Astrocyte of the spinal cord (primary cell): ENCODE measurements at places on chromosomes 6 and 20.

GRCh38 chr20:1121429-1121828 lies 3.0 kb downstream of the PSMF1 start:
- no peak for DNase-seq

- no peak for DNase-seq
Measured at GRCh38 chr20:22716821-22717351, 132.5 kb upstream of the FOXA2 start.

DNA sequence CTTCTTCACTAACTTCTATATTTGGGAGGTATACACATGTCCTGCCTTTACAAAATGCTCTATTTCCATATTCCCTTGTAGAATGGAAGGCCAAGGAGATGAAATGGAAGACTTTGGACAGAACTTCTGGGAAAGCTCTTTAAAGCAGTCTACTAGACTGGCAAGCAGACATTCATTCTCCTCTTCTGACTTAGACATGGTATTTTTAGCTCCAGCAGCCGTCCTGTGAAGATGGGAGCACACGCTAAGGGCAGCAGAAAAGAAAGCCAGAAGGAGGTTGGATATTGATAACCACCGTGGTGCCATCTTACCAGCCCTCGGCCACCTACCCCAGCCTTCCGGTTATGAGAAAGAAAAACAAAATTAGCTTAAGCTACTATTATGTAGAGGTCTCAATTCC lies 70.1 kb upstream of the E2F3 start:
- DNase-seq: no peak

DNA sequence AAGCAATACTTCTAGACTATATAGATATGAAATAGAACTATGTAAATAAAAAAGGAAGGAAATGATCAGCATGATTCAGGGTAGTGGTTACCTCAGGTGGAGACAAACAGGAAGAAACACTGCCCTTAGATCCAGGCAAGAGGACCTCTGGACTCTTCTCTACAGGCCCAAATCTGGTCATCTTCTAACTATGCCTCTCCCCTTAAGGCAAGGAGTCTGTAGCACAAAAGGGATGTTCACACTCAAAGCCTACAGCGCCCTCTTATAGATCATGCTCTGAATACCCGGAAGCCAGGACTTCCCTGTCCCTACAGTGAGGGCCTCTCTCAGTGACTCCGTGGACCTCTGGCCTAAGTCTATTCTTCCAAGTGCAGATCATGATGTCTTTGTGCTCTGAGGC lies 30.4 kb upstream of the HIVEP2 start:
- no peak for DNase-seq

- DNase-seq: no peak
Measured at GRCh38 chr6:96116674-96117073, 100.9 kb downstream of the FUT9 start.

GRCh38 chr6:57134954-57135353 lies 37.2 kb upstream of the BAG2 start:
- DNase-seq: no peak

DNA sequence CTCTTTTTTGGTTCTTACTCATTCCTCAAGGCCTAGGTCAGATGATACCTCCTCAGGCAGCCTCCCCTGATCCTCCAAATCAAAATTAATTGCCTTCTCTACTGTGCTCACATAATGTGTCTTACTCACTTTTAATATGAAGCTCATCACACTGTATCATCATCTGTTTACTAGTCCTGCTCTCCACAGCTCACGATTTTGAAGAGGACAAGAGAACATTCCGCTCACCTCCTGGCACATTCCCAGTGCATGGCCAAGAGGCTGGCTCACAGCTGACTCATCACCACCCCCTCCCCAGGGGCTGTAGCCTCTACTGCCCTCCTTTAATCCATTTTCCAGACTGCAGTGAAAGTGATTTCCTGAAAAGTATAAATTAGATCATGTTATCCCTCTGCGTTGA lies 133.1 kb downstream of the ALDH8A1 start:
- DNase-seq: peak; percentile 74

- DNase-seq: no peak
Measured at GRCh38 chr20:49318430-49319207, 40.8 kb upstream of the ZNFX1 start.

DNA sequence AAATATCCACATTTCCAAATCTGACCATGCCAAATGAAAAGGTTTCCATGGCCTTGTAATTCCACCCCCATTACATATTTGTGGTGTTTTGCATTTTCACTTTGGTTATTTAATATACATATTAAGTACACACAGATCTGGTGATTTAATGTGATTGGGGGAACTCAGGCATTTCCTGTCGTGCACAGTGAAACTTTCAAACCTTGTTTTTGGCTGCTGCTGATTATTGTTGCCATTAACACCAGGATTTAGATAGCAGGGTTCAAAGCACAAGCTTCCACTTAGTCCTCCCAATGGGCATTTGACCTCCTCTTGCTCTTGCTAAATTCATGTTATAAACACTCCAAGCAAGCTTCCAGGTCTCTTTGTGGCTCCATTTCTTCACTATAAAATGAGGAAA lies 166.5 kb downstream of the SOBP start:
- DNase-seq: no peak

DNA sequence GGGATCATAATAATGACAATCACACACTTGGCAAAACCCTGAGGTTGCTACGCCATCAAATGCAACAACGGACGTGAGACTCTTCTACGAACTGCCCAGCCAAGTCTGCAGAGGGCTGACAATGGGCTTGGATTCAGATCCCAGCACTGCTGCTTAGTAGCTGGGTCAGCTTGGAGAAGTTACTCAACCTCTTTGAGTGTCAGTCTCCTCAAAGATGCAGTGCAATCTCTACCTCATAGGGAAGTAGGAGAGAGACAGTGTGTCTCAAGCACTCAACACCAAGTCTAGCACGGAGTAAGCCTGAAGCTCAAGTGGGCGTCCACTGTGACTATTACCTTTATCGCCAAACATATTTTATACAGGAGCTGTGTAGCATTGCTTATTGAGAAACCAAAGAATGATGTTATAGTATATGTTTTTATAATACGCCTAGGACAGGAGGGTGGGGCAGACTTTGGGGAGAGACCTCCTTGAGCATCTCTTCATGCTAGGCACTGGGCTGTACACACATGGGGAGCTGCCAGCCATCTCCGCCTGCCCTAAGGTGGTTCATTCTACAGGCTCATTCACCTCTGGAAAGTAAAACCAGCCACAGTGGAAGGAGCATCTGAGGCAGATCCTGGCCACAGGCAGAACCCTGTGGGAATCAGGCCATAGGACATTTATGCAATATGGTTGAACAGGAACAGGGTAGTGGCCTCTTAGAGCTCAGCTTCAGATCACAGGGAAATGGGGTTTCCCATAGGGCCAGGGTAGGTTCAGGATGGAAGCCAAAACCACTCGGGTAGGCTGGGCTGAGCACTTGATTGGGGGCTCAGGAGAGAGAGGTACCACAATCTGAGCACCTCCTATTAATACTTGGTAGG lies 160.2 kb downstream of the MRPL14 start:
- DNase-seq: no peak

DNA sequence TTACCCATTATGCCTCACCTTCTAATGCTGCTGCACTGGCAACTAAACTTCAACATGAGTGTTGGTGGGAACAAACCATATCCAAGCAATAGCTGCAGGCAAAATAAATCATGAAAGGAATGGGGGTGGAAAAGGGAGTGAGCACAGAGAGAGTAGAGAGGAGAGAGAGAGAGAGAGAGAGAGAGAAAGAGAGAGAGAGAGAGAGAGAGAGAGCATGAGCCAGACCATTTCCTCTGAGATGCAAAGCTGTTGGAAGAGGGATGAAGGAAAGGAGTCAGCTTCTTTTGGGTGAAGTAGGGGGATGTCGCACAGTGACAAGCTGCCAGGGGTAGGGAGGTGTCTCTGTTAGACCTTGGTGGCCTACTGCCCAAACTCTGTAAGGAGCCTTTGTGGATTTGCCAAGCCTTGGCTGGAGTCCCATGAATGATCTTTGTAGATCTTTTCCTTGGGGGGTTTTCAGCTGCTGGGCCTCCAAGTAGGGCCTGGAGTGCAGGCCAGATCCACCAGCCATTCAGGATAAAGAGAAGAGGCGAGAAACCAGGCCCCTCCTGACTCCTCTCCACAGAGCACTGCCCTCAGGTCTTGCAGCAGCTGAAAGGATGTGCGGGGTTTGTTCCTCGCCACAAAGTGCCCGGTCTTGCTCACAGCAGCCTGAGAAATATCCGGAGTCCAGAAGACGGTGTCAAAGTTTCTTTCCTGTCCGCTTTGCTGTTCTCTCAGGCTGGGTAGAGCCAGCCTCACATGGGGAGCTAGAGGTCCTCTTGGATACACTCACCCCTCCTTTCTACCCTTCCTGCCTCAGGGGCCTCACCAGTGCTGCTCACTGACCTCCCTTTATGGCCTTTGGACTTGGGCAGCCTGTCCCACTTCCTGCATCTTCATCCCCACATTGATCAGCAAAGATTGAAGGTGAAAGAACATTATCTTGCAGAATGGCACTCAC lies 17.8 kb downstream of the BTBD3 start:
- no peak for DNase-seq

GRCh38 chr6:156449128-156449527 lies 328.1 kb upstream of the ARID1B start:
- no peak for DNase-seq

DNA sequence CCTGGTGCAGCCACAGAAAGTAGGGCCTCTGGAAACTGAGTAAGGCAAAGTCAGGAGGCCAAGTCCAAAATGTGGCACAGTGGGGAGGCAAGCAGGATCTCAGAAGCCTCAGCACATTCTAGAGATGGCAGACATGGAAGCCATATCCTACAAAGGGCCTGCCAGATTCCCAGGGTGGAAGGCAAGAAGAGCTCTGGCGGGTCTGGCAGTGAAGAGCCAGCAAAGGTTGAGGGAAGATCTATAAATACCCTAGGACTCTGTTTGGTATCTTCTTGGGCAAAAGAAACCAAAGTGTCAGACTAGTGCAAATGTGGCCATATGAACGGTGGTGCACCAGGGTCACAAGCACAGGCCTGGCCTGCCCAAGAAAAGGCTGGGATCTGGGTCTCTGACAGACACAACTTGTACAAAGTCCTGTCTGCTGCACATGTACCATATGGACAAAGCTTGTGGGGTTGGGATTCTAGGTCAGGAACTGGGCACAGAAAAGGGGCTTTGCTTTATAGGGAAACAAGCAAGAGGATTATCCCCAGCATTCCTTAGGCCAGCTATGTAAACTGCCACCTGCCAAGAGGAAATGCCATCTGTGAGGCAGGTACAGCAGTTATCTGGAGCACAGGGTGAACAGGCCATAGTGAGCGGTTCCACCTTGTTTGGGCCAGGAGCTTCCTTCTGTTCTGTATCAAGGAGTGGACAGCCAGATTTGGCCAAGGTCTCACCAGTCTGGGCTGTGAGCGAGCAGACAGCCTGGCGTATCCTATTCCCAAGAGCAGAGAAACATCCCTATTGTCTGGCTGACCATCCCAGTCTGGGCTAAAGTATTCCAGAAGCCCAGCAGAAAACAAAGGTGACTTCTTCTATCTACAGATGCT lies 36.3 kb upstream of the SLC4A11 start:
- DNase-seq: no peak

- peak; percentile 63 for DNase-seq
Measured at GRCh38 chr6:158706369-158706982, 56.6 kb downstream of the SYTL3 start.

GRCh38 chr6:112781241-112781640 lies 434.1 kb downstream of the RFPL4B start:
- peak; percentile 40 for DNase-seq

- DNase-seq: no peak
Measured at GRCh38 chr6:131412960-131413830, 159.8 kb upstream of the ARG1 start.

DNA sequence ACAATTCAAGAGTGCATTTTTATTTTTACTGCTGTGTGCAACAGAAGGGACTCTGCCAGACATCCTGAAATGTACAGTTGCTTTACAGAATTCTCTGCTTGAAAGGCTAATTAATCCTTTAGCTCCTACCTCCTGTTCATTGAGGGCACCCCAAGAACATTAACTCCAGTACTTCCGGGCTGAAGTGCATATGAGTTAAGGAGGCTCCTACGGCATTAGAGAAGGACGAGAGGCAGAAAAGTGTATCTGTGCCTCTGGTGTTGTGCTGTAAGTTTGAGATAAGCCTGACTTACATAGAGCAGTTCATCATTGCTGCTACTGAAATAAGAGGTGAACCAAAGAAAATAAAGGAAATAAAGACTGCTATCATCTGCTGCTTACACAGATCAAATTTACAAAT lies 609.3 kb upstream of the ADGRB3 start:
- no peak for DNase-seq

GRCh38 chr6:46377209-46377608 lies 114.0 kb downstream of the RCAN2 start:
- no peak for DNase-seq

- DNase-seq: peak; percentile 41
Measured at GRCh38 chr6:118843685-118844390, 50.1 kb upstream of the ASF1A start.

DNA sequence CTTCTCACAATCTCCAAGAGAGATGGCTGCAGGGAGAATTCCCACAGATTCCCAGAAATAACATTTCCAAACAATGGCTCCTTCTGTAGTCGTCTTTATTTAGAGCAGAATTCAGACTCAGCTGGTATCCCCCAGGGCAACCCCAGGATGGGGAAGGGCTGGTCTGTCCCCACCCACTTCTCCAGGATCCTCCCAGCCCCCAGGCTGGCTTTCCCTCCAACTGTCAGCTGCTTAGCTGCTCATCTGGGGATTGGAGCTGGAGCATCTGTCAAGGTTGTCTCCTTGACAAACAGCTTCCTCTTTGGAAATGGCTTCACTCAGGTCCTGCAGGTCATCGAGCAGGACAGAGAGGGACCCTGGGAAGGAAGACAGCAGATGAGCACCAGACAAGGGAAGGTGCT lies 3.5 kb upstream of the PSORS1C2 start:
- DNase-seq: no peak

DNA sequence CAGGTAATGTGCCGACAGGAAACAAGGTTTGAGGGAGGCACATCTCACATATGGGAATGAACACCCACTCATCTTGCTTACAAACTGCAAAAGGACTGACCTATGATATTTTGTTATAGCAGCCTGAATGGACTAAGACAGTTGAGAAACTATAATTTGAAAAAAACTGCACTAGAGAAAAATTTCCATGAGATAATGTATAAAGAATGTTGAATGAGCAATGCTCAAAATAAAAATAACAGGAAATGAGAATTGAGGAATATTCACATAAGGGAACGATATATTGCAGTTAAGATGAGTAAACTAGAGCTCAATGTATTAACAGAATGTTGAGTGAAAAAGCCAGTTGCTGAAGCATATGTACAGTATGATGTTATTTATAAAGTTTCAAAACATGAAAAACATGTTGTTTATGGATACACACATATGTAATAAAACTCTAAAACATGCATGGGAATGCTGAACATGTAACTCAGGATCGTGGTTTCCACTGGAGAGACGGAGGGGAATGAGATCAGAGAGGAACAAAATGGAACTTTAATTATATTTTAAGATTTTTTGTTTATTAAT lies 6.3 kb upstream of the TBC1D22B start:
- peak; percentile 50 for DNase-seq
